ENCODE measurements at places on chromosomes 6 and 20. TPM values are rescaled to one million over a fixed set of nuclear protein-coding genes. Genes with fewer than 3 reads are reported as not detected.

The SLC26A8 gene
- total RNA-seq = not detected

The PHACTR1 gene
- 0.05 TPM for total RNA-seq

The THEMIS gene
- total RNA-seq = 10.2 TPM

The LPA gene
- not detected for total RNA-seq

The ITPA gene
- total RNA-seq = 87.8 TPM

The MUC22 gene
- total RNA-seq = not detected

The SLC22A23 gene
- total RNA-seq = not detected

The SAMD3 gene
- total RNA-seq = 3.2 TPM

The SUMO4 gene
- 7.8 TPM for total RNA-seq

DNA sequence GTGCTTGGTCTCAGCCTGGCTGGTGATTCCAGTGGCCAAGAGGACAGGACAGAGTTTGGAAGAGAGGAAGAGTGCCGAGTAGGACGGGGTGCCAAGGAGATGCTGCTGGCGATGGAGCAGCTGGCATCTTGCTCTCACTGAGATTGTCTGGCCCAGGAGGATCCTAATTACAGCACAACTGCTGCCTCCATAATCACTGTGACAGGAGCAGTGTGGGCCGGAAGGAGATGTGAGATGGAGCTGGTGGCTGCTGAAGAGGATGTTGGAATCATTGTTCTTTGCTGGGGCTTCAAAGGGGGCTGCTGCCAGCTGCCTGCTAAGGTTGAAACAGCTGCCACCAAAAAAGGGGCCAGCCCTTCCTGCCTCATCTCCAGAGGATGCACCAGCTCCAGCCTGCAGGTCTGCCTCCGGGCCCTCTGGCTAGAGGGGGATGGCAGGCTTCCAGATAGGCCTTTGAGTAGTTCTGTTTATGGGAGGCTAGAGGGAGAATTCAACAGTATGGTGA is 214.4 kb downstream of the RNF144B start:
- DNase-seq = no peak
- no peaks in the 10 kb centered on the region for H3K4me1 ChIP-seq
- H3K36me3 ChIP-seq = no peaks in the 10 kb centered on the region
- peaks cover 2% of the 10 kb centered on the region for H3K27me3 ChIP-seq
- no peak overlapping the region for H3K27ac ChIP-seq
- no peak overlapping the region for H3K4me3 ChIP-seq

GRCh38 chr6:35388030-35388429 is 45.7 kb downstream of the PPARD start:
- H3K4me1 ChIP-seq = peaks cover 19% of the 10 kb centered on the region
- H3K27ac ChIP-seq = no peak overlapping the region
- H3K27me3 ChIP-seq = no peaks in the 10 kb centered on the region

- H3K36me3 ChIP-seq = no peaks in the 10 kb centered on the region
- H3K4me1 ChIP-seq = no peaks in the 10 kb centered on the region
- no peaks in the 10 kb centered on the region for H3K27me3 ChIP-seq
- H3K27ac ChIP-seq = no peak overlapping the region
These were observed 432.8 kb downstream of the PKHD1 start for GRCh38 chr6:51654647-51655046.

DNA sequence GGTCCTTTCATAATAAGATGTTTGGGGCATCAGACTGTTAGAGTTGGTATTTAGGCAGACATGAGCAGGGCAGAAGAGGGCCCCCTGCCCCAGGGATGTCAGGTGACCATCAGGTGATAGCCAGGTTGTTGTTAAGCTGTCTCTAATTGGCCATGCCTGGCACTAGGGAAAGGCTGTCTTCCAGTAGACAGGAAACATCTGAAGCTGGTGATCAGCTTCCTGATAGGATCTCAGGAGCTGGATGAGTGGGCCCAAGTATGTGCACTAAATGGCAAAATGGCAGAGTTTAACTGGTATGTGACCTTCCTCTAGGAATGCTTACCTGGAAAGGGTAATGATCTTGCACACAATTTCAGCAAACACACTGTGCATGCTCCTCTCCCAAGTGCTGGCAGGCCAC is 190.7 kb downstream of the CDH26 start:
- DNase-seq = no peak
- no peak overlapping the region for H3K4me3 ChIP-seq
- H3K27me3 ChIP-seq = no peaks in the 10 kb centered on the region

- no peak overlapping the region for H3K27ac ChIP-seq
- no peaks in the 10 kb centered on the region for H3K36me3 ChIP-seq
- no peak for DNase-seq
- H3K4me3 ChIP-seq = no peak overlapping the region
- no peaks in the 10 kb centered on the region for H3K27me3 ChIP-seq
These were observed 93.2 kb downstream of the MMS22L start for GRCh38 chr6:97189767-97190166.

DNA sequence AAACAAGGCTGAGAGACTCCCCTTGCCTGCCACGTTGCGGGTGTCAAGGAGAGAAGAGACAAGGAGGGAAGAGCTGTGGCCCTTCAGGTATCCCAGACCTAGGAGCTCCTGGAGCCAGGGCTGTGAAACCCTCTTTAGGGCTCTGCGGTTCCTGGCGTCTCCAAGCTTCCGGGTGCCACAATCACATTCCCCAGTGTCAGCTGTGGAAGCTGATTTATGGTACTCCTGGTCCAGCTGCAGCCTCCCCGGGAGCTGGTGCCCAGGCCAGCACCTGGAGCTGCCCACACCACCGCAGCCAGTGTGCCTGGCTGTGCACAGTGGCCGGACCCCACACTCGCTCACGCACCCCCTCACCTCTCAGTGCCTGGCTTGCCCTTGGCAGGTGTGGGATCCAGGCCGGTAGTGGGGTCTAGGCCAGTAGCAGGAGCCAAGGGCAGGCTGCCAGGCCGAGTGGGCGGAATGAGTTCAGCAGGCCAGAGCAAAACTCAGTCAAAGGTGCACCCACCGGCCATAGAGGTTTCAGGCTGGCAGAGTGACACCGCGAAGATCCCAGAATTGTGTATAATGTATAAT is 58.9 kb upstream of the L3MBTL3 start:
- no peaks in the 10 kb centered on the region for H3K4me1 ChIP-seq
- no peak overlapping the region for H3K27ac ChIP-seq
- no peak overlapping the region for H3K4me3 ChIP-seq
- no peaks in the 10 kb centered on the region for H3K36me3 ChIP-seq

GRCh38 chr6:129104560-129104959 is 221.6 kb downstream of the LAMA2 start:
- no peaks in the 10 kb centered on the region for H3K36me3 ChIP-seq
- no peaks in the 10 kb centered on the region for H3K27me3 ChIP-seq
- H3K4me1 ChIP-seq = no peaks in the 10 kb centered on the region
- no peak for DNase-seq
- H3K4me3 ChIP-seq = no peak overlapping the region
- H3K27ac ChIP-seq = no peak overlapping the region

DNA sequence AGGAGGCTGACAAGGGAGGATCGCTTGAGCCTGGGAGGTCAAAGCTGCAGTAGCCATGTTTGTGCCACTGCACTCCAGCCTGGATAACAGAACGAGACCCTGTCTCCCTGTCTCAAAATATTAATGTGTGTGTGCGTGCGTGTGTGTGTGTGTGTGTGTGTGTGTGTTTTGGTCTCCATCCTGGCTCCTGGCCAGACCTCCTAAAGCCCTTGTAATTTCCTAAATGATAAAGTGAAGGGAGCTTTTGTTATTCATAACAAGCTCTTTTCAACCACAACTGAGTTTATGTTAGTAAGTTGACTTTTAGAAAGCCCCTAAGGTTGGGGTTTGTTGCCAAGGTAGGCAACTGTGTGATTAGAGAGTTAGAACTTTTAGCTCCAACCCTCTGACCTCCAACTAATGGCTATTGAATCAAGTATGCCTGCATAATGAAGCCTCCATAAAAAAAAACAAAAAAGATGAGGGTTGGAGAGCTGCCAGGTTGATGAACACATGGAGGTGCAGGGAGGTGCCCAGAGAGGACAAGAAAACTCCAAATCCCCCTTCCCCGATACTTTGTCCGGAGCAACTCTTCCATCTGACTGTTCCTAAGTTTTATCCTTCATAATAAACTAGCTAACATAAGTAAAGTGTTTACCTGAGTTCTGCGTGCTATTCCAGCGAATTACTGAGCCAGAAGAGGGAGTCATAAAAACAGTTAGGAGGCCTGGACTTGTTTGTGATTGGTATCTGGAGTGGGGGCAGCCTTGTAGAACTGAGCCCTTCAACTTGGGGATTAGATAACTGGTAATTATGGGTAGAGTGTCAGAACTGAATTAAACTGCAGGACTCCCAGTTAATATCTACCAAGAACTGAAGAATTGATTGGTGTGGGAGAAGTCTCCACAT is 5.3 kb upstream of the AIF1 start:
- peaks cover 1% of the 10 kb centered on the region for H3K27me3 ChIP-seq
- H3K4me3 ChIP-seq = no peak overlapping the region
- H3K36me3 ChIP-seq = no peaks in the 10 kb centered on the region

- no peak for DNase-seq
- no peak overlapping the region for H3K4me3 ChIP-seq
- peaks cover 32% of the 10 kb centered on the region for H3K36me3 ChIP-seq
- peaks cover 48% of the 10 kb centered on the region for H3K4me1 ChIP-seq
- H3K27me3 ChIP-seq = no peaks in the 10 kb centered on the region
These were observed 54.1 kb upstream of the HBS1L start for GRCh38 chr6:135108692-135109091.

- peaks cover 31% of the 10 kb centered on the region for H3K27me3 ChIP-seq
- H3K4me1 ChIP-seq = no peaks in the 10 kb centered on the region
- no peaks in the 10 kb centered on the region for H3K36me3 ChIP-seq
- H3K27ac ChIP-seq = no peak overlapping the region
- DNase-seq = no peak
These were observed 27.9 kb upstream of the HDAC2 start for GRCh38 chr6:113998811-113999210.

GRCh38 chr20:46237227-46237626 is 71.1 kb downstream of the CDH22 start:
- H3K4me3 ChIP-seq = no peak overlapping the region
- no peaks in the 10 kb centered on the region for H3K36me3 ChIP-seq
- H3K27ac ChIP-seq = no peak overlapping the region
- no peak for DNase-seq
- no peaks in the 10 kb centered on the region for H3K4me1 ChIP-seq

GRCh38 chr20:53020834-53021233 is 48.7 kb downstream of the TSHZ2 start:
- no peak for DNase-seq
- peaks cover 22% of the 10 kb centered on the region for H3K36me3 ChIP-seq
- no peak overlapping the region for H3K4me3 ChIP-seq
- peaks cover 47% of the 10 kb centered on the region for H3K4me1 ChIP-seq

DNA sequence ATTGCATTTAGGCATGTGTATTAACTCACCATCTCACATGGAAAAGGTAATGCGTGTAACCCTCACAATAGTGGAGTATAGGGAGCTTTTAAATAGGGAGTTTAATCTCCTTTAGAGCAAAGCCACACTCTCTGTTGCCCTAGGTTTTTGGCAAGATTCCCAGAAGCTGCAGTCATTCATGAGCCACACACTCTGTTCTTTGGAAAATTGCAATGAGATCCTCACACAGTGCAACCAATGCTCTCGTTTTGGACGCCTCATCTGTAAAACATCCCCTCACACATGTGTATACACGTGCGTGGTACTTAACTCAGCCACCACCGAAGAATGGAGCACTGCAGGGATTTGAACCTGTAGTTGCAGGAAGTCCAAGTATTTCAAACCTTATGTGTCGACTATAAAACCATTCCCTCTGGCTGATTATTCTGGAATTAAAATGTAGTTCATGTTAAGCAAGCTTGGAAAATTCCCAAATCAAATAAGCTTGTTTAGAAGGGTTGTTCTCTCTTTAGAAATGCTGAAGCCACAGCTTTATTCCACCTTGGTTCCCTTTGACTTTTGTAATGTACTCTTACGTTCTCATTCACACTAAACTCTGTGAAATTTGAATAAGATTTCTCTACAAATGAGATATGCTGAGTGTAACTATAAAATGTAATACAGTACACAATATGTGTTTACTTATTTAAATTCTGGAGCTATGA is 489.8 kb upstream of the MANEA start:
- no peaks in the 10 kb centered on the region for H3K27me3 ChIP-seq
- H3K36me3 ChIP-seq = no peaks in the 10 kb centered on the region
- H3K4me3 ChIP-seq = no peak overlapping the region
- no peak for DNase-seq
- no peaks in the 10 kb centered on the region for H3K4me1 ChIP-seq
- H3K27ac ChIP-seq = no peak overlapping the region

- peaks cover 9% of the 10 kb centered on the region for H3K36me3 ChIP-seq
- no peaks in the 10 kb centered on the region for H3K27me3 ChIP-seq
- no peak overlapping the region for H3K4me3 ChIP-seq
- peaks cover 23% of the 10 kb centered on the region for H3K4me1 ChIP-seq
- no peak overlapping the region for H3K27ac ChIP-seq
These were observed 122.5 kb downstream of the ARID1B start for GRCh38 chr6:156899532-156900135.

DNA sequence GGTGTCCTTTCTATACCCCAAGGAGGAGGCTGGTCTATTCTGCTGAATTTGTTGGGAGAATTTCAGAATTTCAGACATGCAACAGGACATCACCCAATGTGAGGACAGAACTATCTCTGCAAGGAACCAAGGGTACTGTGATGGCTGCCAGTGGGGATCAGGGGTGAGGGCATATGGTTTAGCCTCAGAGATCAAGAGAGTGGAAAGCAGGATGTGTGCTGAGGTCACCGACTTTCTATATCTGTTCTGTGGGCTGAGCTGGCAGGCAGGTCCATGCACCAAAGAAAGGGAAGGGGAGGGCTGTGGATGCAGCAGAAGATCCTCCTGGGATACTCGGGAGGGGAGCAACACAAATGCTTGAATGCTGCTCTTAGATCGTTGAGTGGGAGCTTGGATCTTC is 28.8 kb downstream of the MYT1 start:
- H3K36me3 ChIP-seq = no peaks in the 10 kb centered on the region
- no peaks in the 10 kb centered on the region for H3K4me1 ChIP-seq
- no peaks in the 10 kb centered on the region for H3K27me3 ChIP-seq

DNA sequence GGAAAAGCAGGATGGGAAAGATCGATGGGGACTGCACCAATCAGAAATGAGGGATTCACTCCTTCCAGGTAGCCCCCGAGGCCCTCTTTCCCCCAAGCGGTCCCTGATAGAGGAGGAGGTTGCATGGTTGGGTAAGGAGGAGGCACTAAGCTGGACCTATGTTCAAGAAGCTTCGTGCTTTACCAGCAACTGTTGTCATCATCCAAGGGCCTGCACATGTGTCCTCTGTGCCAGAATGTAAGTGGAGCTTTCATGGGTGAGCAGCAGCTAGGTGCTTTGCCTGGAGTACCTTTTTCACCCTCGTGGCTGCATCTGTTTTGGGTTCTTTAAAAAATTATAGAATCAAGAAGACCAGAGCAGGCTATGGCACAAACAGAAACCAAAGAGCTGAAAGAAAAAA is 54.0 kb downstream of the GMPR start:
- no peak overlapping the region for H3K4me3 ChIP-seq
- no peak for DNase-seq
- H3K27me3 ChIP-seq = no peaks in the 10 kb centered on the region
- H3K4me1 ChIP-seq = no peaks in the 10 kb centered on the region
